ENCODE measurements at places on chromosomes 12 and 14. TPM values are rescaled to one million over a fixed set of nuclear protein-coding genes. Genes with fewer than 3 reads are reported as not detected.

DNA sequence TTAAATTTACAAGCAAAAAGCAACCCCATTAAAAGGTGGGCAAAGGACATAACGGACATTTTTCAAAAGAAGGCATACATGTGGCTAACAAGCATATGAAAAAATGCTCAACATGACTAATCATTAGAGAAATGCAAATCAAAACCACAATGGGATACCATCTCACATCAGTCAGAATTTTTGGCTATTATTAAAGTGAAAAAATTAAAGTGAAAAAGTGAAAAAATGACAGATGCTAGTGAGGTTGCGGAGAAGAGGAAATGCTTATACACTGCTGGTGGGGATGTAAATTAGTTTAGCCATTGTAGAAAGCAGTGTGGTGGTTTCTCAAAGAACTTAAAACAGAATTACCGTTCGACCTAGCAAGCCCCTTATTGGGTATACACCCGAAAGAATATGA is 7.9 kb downstream of the OTOGL start:
- no peak for DNase-seq
- no peaks in the 10 kb centered on the region for H3K36me3 ChIP-seq
- no peaks in the 10 kb centered on the region for H3K27me3 ChIP-seq
- H3K4me3 ChIP-seq: no peak overlapping the region

- no peak overlapping the region for H3K4me3 ChIP-seq
- H3K27ac ChIP-seq: no peak overlapping the region
- DNase-seq: no peak
- no peaks in the 10 kb centered on the region for H3K27me3 ChIP-seq
Measured at GRCh38 chr12:71949646-71950045, 11.0 kb downstream of the TPH2 start.

- no peak for DNase-seq
- no peaks in the 10 kb centered on the region for H3K27me3 ChIP-seq
- peaks cover 4% of the 10 kb centered on the region for H3K36me3 ChIP-seq
- H3K27ac ChIP-seq: no peak overlapping the region
Measured at GRCh38 chr14:60974090-60974651, 6.7 kb downstream of the TRMT5 start.

DNA sequence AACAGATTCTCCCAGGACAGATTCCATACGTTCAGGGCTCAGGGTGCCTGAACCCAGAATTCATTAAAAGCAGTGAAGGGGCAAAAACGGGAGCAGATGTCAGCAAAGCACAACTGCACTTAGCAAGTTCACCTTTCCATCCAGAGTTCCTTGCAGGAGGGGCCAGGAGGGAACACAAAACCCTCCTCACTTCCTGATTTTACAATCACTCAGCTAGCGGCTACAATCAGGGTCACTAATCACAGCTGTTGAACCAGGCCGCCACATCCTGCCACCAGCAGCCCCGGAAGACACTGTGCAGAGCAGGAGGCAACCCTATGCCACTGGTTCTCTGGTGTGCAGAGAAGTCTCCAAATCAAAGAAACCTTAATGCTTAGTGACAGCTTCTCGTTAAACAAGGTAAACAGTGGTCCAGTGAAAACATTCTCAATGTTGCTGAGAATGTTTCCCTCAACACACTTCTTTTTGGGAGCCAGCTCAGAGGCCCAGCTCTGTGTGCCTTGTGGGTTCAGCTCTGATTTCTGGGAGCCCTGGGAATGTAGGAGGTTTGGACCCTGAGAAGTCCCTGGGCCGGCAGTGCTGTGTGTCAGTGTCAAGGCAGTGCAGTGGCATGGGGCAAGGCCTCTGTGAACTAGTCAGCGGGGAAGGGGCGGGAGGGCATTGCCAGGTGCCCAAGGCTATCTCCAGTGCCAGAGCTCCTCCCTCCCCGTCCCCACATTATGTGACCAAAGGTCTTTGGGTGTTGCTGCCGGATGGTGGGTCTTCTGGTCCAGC is 54.5 kb downstream of the VCPKMT start:
- H3K36me3 ChIP-seq: no peaks in the 10 kb centered on the region
- H3K27ac ChIP-seq: peak overlapping the region; percentile 81
- no peak overlapping the region for H3K4me3 ChIP-seq
- no peak for DNase-seq

The PTPRB gene
- 21.9 TPM for total RNA-seq

GRCh38 chr14:77214216-77214615 is 32.6 kb downstream of the TMEM63C start:
- no peaks in the 10 kb centered on the region for H3K36me3 ChIP-seq
- H3K27me3 ChIP-seq: no peaks in the 10 kb centered on the region
